A172 (cell line): ENCODE measurements at places on chromosomes 3 and 15. TPM values are rescaled to one million over a fixed set of nuclear protein-coding genes. Genes with fewer than 3 reads are reported as not detected.

GRCh38 chr3:109127553-109127952 lies 9.0 kb upstream of the C3orf85 start:
- DNase-seq: no peak

DNA sequence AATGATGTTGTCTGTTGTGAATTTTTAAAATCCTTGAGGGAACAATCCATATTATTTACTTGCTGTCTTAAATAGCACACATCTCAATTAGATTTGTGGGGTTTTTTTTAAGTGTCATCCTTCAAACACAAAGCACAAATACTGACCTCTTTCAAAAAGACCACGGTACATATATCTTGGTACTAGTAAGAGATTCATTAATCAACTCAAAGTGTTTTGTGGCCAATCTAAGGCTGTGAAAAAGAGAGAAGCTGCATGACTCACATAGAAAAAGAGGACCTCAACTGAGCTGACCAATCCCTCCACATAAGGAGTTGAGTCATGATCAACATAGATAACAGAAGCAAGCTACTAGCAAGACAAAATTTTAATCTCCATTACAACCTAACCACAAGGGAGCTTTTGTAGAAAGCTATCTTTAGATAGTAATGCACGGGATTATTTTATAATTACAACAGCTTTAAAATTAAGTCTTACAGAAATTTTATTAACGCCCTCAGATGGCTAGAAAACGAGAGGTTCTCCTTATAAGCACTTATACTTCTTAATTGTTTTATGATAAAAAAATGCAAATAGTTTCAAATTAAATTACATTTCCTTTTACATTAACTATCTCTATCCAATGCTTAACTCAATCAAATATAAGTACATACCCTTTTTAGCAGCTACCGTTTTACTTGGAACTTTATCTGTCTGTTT lies 60.5 kb downstream of the TOP2B start:
- peak; percentile 97 for DNase-seq

DNA sequence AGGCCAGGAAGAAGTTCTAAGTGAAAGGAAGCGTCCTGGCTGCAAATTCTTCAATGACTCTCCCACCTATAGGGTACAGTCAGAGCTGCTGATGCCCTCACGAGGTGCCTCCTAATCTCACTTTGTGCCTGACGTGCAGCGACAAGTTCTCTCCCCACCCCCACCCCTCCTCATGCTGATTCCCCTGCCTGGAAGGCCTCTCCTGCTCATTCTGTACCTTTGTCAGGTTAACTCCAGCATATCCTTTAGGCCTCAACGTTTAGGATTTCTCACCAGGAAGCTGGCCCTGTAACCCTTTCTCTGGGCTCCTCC lies 25.0 kb downstream of the SLC12A8 start:
- no peak for DNase-seq

GRCh38 chr3:33196538-33196937 lies 22.1 kb downstream of the SUSD5 start:
- DNase-seq: no peak

DNA sequence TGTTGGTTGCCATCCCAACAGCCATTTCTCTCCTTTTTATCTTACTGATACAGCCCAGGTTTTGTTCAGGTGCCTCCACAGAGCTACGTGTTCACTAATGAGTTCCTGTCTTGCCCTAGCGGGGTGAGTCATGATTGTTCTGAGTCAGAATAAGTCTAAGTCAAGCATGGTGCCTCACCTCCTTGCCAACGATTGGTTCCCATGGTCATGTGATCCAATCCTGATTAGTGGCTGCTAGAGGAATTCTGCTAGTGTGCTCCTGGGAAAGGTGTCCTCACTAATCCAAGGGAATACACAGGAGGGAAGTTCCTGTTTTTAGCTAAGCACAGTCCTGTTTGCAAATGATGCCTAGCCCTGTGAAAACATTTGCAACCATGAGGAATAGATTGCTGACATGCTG lies 99.8 kb downstream of the NSUN3 start:
- DNase-seq: peak; percentile 98

- DNase-seq: peak; percentile 80
Observed at GRCh38 chr3:158711886-158712285, 20.4 kb downstream of the RARRES1 start.

- DNase-seq: no peak
Observed at GRCh38 chr3:71854096-71854495, 69.1 kb upstream of the PROK2 start.

DNA sequence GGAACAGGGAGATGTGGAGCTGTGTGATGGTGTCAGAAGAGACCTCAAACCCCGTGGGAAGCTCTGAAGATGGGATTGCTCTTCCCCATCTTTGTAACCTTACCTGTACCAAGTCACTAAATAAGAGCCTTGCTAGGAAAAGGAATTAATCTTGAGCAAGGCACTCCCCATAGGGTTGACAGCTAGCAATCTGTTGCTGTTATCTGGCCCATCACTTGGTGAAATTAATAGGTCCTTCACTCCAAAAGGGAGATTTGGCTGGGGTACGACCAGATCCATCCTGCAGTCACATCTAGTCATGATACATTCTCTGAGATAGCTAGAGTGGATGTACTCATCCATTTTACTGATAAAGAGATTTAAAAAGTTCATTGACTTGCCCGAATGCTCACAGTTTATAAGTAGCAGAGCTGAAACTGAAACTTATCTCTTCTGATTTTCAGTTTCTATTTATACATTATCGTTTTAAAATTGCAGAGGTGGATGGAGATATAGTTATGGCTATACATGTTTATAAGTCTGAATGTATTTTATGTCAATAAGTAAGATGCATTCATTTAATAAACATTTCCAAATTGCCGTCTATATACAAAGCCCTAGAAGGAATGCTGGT lies 299.1 kb upstream of the MCTP2 start:
- DNase-seq: no peak

DNA sequence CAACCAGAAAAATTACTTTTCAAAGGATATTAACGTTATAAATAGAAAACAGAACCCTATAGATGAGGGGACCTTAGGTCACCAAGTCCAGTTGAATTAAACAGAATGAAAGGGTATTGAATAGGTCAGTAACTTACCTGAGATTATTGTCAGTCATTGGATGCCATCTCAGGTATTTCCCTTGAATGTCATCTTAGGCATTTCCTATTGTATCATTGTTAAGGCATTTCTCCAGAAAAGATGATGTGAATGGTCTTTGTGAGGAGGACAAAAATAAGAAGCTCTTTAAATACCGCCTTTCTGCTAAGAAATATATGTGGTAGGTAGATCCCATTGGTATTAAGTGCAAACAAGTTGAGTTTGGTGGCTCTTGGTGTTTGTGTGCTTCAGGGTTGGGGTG lies 55.6 kb downstream of the CHD2 start:
- no peak for DNase-seq

DNA sequence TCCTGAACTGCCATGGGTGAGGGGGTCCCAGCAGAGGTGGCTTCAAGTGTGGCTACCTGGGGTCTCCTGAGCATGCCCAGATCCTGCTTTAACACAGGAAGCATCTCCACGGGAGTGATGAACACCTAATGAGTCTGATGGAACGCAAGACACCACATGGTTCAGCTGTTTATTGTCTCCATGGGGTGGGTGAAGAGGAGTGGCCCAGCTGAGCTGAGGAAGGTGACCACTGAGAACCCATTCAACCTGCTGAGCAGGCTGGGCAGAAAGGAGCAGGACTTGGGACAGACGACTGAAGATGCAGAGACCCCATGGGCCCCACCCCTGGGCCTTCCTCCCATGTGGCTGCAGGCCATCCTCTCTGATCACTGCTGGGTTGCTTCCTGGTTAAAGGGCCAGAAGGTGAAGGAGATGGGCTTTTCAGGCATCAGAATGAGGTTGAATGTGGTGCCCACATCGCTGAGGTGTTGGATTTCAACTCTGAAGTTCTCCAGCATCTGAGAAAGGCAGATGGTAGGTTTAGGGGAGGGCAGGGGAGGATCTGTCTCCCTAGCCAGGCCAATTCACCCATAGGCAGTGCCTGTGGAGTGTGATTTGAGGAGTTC lies 29.7 kb downstream of the CYP11A1 start:
- no peak for DNase-seq

- peak; percentile 42 for DNase-seq
Observed at GRCh38 chr15:65666257-65666656, 44.5 kb downstream of the SLC24A1 start.

DNA sequence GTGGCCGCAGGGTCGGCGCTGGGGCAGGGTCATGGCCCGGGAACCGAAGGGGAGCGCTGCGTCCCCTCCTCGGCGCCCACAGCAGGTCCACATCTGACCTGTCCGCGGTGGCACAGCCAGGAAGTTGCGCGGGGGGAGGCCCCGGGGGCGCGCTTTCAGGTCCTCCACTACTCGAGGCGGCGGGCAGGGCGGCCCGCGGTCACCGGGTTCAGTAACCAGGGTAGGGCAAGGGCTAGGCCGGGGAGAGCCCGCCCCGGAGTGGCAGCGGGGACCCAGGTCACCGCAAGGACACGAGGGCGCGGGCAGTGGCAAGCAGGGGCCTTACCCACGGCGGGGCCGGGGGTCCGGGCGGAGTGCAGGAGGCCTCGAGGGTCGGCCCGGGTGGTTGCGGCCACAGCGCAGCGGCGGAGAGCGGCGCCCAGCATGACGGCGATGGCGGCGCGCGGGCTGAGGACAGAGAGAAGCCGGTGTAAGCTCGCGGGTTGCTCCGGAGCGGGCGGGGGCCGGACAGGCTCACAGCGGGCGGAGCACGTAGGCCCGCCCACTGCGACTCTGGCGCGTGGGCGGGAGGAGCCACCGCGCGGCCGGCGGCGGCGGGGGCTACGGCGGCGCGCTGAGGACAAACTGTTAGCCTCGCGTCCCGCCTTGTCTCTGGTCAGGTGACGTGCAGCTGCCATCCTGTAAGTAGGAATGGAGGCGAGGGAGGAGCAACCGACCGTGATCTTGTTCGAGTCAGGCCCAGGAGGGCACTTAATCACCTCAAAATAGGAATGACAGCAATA lies at the start of gene COX5A:
Gene COX5A (minus strand): TSS at position 484 of the 782 bp plus-strand sequence. CDS start 59 bp downstream, at position 425.
- peak; percentile 91 for DNase-seq

DNA sequence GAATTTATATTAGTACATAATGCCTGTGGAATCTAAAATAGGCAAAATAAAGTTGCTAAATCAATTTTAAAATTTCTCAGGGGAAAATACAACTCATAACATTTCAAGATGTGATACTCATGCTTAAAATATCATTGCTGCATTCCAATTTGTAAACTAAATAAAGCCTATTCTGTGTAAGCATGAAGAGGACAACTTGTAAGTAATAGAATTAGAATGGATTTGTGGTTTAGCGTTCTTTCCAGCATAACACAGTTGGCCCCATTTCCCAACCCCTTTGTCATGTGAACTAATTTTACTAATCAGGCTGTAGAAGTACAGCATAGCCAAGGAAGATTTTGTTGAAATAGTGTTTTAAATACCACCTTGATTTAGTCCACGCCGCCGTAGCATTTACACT lies 437.2 kb downstream of the SI start:
- no peak for DNase-seq

DNA sequence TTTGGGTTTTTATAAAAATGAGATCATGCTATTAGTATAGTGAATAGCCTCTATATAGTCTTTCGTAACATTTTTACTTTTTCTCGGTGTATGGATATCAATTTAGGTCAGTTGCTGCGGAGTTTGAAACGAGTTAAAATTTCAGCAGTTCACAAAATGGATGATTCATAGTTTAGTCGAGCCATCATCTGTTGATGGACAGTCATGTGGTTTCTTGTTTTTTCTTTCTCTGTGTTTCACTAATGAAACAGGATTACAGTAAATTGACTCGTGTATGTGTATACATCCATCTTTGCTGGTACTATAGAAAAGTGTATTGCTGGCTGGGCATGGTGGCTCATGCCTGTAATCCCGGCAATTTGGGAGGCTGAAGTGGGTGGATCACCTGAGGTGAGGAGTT lies 106.8 kb downstream of the IGF1R start:
- peak; percentile 36 for DNase-seq

DNA sequence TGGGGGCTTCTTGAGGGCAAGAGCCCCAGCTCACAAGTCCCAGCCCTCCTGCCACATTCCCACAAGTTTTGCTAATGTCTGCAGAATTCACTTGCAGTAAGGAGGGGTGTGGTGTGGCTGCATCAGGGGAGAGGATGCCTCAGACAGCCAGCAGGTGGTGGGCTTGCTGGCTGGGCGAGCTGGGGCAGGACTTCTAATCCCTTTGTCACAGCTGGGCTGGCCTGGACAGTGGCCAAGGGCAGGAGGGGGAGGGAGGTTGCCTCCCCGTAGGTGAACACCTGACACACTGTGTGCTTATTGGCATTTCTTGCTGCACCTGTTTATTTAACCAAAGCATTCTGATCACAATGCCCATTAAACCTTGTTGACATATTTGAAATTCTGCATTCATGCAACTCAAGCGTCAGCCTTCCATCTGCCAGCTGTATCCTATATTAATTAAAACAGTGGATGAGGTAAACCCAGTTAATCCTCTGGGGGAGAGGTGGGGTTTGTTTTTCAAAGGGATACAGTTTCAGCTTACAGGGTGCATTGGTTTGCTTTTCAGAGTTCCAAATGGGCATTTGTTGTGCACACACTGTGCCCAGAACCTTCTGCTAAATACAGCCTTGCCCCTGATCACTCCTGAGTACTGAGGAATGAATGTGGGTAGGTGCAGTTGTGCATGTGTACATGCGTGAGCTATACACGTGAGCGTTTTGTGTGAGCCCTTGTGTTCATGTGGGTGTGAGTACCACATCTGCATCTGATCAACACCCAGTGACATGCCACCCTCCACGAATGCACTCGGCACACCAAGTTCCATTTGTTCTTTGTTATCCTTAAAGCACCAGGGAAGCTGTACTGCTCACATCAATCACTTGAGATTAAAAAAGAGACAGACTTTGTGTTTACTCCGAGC lies 268.7 kb downstream of the XXYLT1 start:
- peak; percentile 66 for DNase-seq

- no peak for DNase-seq
Observed at GRCh38 chr3:123148772-123149171, 53.0 kb upstream of the SEC22A start.

Gene ROPN1
- 0.14 TPM in 1 of 2 replicates, not detected in the other for total RNA-seq

Gene GOLGA8J
- total RNA-seq: 0.40 TPM in 1 of 2 replicates, not detected in the other

Gene STAB1
- total RNA-seq: 0.12 TPM in 1 of 2 replicates, not detected in the other

Gene VILL
- total RNA-seq: 0.07 and 1.7 TPM in 2 replicates

Gene NEIL1
- total RNA-seq: 0.12 and 0.48 TPM in 2 replicates

Gene NEK10
- total RNA-seq: 8.4 and 11.5 TPM in 2 replicates

Gene SOX14
- not detected in 2 replicates for total RNA-seq

Gene CPOX
- 37.1 and 41.3 TPM in 2 replicates for total RNA-seq

Gene GOLIM4
- 55.2 and 63.9 TPM in 2 replicates for total RNA-seq

Gene IGF2BP2
- total RNA-seq: 29.7 and 32.8 TPM in 2 replicates

Gene DUOX1
- not detected in 2 replicates for total RNA-seq

Gene HHATL
- total RNA-seq: not detected in 2 replicates

Gene PGBD4
- 1.3 and 1.6 TPM in 2 replicates for total RNA-seq

Gene HCLS1
- total RNA-seq: 0.24 and 0.83 TPM in 2 replicates

Gene MYO5C
- total RNA-seq: 0.88 and 2.1 TPM in 2 replicates
